NCI-H774 (cell line): ENCODE measurements at places on chromosomes 11 and 22.

DNA sequence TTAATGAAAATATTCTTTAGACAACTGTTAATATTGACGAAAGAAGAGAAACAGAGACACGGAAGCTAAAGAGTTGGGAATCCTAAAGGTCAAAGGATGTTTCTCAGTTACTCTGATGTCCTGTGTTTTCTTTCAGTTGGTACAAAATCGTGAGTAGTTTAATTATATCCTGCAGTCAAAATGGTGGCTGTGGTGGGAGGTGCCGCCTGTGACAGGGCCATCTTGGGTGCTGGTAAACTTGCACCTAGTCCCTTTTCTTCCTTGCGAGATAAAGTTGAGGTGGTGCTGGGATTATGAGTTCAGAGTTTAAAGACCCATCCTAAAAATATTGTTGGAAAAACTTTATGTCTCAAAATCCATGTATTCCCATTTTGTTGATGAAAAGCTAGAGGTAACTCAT is 2.2 kb downstream of the CECR2 start:
- no peak for DNase-seq

GRCh38 chr11:120185706-120186455 is 25.0 kb upstream of the OAF start:
- DNase-seq: no peak

- no peak for DNase-seq
These were observed 12.7 kb downstream of the SREBF2 start for GRCh38 chr22:41845380-41846267.

DNA sequence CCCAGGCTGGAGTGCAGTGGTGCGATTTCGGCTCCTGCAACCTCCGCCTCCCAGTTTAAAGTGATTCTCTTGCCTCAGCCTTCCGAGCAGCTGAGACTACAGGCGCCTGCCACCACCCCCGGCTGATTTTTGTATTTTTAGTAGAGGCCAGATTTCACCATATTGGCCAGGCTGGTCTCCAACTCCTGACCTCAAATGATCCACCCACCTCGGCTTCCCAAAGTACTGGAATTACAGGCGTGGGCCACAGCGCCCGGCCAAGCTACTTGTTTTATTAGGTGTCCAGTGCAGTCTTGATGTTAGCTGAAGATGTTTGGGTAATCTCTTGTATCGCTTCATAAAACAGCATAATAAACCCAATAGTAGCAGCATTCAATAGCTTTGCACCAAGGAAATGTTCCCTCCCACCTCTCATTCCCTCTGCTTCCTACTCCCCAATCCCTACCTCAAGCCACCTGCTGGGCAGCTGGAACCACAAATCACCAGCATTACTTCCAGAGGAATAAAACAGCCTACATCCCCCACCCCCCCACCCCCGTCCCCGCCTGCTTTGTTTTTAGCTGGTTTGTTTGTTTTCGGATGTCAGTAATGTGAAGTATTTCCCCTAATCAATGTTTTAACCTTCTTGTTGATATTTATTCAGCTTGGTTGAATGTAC is 11.0 kb upstream of the GRIK4 start:
- DNase-seq: no peak

DNA sequence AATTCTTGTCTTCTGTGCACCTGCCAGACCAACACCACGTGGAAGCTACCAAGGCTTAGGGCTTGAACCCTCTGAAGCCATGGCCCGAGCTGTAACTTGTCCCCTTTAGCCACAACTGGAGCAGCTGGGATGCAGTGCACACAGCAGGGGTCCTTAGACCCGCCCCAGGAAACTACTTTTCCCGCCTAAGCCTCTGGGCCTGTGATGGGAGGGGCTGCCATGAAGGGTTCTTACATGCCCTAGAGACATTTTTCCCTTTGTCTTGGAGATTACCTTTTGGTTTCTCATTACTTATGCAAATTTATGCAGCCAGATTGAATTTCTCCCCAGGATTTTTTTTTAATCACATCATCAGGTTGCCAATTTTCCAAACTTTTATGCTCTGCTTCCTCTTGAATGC is 9.7 kb downstream of the PATE3 start:
- no peak for DNase-seq

DNA sequence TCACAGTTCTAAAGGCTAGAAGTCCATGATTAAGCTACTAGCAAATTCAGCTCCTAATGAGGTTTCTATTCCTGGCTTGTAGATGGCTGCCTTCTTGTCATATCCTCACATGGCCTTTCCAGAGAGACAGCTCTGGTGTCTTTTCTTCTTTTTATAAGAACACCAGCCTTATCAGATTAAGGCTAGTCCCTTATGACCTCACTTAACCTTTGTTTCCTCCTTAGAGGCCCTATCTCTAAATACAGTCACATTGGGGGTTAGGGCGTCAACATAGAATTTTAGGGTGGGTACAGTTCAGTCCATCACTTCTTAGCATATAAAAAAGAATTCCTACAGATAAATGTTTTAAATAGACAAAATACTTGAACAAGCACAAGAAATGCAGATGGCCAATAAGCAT is 18.2 kb upstream of the CLPB start:
- no peak for DNase-seq

GRCh38 chr11:1701091-1701807 is 4.3 kb downstream of the KRTAP5-6 start:
- DNase-seq: no peak

- no peak for DNase-seq
These were observed 19.4 kb upstream of the MS4A6E start for GRCh38 chr11:60307507-60308195.

GRCh38 chr11:131468565-131468964 is 98.2 kb downstream of the NTM start:
- DNase-seq: no peak

GRCh38 chr22:30279046-30279788 is 10.1 kb downstream of the CASTOR1 start:
- no peak for DNase-seq

- no peak for DNase-seq
These were observed 29.4 kb upstream of the NAV2 start for GRCh38 chr11:19683141-19683805.

GRCh38 chr11:10044618-10045017 is 249.4 kb downstream of the SBF2 start:
- DNase-seq: no peak

GRCh38 chr11:130599073-130599654 is 150.7 kb downstream of the ADAMTS15 start:
- no peak for DNase-seq
